COLO829 (cell line): ENCODE measurements at places on chromosomes 6 and 20.

GRCh38 chr6:3913958-3914337 is 64.8 kb downstream of the FAM50B start:
- no peak for DNase-seq

GRCh38 chr6:99092461-99092860 is 144.7 kb upstream of the FBXL4 start:
- no peak for DNase-seq

DNA sequence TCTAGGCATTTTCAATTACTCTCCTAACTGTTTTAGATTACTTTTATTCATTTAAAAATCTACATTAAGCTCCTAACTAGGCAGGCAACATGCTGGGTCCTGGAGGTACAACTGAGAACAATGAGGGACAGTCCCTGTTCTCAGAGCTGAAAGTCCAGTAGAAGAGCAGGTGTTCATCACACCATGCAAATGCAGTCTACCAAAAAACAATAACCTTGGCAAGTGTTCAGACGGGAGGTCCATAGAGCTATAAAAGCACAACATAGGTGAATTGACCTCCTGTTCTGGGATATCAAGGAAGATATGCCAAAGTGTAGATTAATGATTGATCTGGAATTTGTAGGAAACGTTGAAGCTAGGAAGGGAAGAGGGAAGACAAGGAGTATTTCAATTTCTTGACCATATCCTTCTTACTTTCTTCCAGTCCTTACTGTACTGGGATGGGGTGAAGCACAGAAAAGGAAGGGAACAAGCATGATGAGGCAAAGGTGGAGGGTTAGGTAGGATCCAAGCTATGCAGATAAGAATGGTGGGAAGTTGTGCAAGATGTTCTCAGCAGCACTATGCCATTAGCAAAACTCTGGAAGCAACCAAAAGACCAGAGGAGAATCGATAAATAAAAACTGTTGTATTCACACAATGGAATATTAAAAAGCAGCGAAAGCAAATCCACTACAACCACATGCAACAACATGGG is 485.7 kb upstream of the JARID2 start:
- no peak for DNase-seq

DNA sequence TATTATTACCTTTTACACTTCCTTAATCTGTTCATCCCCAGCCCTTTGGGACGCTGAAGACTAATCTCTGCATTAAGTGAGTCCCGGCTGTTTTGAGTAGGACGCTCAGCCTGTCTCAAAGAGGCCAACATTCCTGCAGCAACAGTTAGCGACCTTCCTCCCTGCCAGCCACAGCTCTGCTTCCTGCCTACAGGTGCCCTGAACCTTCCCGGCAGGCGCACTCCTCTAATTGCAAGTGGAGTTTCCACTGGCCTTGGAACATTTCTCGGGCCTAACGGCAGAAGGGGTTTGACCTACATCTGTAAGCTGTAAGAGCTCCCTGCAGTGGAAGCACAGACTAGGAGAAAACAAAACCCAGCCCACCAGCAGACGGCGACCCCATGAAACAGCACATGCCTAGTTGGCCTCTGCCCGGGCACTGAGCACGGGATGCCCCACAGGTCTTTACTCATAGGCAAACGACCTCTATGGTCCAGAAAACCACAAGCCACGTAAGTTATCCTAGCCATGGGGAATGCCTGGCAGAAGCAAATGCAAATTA is 137.9 kb downstream of the DTNBP1 start:
- DNase-seq, result no peak

GRCh38 chr6:130965656-130966055 is 97.4 kb downstream of the EPB41L2 start:
- DNase-seq, result no peak

GRCh38 chr20:21941941-21942805 is 236.7 kb downstream of the PAX1 start:
- DNase-seq, result no peak

DNA sequence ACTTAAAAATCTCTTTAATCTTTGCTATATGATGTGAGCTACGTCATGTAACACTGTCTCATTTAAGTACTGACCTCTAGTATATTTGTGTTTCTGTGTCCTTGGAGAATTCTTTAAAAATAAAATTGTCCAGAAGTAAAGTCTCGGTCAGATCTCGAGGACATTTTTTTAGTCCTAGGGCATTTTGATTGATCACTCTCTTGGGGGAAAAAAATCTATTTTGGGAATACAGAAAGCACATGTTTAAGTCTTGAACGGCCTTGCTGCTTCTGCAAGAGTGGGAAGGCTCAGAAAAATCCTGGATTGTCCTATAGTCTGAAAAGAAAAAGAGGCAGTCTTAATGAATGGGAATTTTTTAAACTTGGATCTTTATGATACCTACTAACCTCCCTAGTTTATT is 234.3 kb downstream of the UTRN start:
- no peak for DNase-seq

DNA sequence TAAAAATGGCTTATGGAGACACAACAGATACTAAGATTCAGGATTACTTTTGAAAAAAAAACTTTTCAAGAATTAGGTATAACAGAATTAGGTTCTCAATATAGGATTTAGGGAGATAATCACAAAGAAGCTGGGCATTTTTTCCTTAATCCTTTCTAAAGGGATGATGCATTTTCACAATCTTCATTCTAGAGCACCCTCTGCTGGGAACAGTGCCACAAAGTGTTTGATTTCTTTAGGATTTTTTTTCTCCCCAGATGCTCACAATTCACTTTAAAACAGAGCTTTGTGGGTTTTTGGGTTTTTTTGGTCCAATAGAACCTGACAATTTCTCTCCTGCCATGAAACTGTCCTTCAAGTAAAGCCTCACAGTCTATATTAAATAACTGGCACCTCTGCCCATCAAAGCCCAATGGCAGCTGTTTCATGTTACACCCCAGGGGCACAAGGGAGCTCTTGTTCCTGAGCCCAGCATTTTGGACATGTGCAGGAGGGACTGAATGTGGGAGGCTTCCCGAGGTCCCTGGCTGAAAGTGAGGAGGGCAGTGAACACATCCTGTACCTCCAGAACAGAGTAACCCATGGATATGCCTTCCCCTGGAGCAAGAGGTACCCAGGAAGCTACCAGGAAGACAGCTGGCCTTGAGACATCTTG is 39.7 kb downstream of the PREP start:
- DNase-seq, result no peak

DNA sequence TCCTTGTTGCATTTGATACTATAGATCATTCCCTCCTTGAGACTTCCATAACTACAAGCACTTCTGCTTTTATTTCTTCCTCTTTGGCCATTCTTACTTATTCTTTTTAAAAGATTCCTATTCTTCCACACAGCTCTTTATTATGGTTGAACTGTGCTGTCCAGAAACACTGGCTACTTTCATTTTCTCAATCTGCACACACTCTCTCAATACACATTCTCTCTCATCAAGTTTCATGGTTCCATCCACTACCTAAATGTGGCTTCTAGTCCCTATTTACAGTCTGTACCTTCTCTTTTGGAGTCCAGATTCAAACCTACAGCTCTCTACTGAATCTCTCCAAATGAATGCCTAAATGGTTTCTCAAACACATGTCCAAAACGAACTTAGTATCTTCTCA is 214.3 kb upstream of the RSPO3 start:
- DNase-seq, result no peak

DNA sequence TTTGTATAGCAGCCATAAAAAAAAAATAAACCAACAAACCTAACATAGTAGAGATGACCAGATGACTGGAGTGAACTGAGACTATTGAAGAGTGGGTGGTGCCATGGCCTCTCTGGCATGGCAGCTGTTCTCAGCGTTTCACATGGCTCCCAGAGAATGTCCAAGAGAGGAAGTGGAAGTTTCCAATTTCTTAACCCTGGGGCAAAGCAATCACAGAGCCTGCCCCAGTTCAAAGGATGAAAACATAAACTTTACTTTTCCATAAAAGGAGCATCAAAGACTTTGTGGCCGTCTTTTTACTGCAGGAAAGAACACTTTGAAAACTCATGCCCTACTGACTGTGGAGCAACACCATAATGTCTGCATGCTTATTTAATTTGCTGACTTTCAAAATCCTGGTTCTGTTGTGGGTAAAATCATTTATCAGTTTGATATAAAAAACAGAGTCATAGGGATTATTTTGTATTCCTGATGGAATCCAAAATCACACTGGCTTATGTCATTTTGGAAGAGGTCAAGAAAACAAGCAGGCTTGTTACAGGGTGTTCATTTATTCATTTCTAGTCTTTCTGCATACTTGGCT is 165.4 kb downstream of the SLC35B3 start:
- peak; percentile 35 for DNase-seq

DNA sequence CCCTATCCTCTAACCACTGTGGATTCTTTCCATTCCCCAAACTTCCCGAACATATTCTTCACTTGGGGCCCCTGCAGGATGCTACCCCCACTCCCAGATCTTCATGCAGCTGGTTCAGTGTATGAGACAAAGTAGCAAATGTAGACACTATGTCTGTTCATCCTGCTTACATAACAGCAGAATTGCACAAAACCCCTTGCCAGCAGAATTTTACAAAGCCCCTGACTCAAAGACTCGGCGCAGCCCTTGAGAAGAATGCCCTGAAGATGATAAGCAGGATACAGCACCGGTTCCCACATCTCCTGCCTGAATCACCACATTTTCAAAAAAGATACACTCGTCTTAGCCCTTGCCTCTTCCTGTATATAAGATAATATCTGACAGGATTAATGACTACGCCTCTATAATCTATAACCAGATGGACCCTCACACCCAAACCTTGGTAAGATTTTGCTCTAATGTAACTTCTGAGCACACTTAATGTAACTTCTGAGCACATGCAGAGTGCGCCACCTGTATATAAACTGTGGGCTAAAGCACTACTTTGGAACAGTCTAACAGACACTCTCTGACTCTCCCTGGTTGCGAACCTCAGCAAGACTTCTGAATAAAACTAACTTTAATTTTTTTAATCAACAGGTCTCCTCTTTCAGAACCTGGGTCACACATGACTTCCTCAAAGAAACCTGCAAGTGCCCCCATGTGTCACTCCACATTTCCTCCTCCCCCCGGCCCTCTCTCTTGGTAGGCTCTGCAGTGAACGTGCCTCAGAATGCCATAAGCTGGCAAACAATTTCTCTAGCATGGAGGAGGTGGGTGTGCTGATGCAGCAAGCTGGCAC is 28.7 kb downstream of the RALGAPA2 start:
- DNase-seq, result no peak

DNA sequence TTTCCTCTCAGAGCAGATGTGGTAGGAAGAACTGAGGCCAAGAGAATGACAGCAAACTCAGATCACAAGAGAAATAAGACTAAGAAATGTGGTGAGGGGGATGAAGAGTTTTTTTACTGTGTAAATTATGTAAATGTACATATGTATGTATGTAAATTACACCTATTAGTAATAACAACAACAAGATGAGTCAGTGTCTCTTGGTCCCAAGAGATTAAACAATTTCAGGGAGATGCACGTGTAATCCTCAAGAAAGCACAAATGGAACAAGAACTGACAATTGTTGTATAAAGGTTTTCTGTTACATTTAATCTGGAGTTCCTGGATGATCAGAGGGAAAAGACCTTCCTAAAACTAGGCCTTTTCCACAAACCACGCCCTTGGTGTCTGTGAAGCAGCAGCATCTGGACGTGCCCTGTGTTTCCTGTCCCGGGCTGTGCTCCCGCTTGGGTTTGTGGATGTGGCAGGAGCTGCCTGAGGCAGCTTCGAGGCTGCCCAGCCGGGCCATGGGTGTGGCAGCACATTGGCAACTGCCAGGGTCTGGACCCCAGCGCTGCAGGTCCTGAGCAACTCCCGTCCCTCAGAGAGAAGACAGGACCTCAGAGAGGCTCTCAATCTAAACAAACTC is 994 bp downstream of the CLDN20 start:
- no peak for DNase-seq

GRCh38 chr6:169583886-169584541 is 117.8 kb downstream of the WDR27 start:
- no peak for DNase-seq

- no peak for DNase-seq
These were observed 52.9 kb upstream of the UFL1 start for GRCh38 chr6:96468681-96469224.

DNA sequence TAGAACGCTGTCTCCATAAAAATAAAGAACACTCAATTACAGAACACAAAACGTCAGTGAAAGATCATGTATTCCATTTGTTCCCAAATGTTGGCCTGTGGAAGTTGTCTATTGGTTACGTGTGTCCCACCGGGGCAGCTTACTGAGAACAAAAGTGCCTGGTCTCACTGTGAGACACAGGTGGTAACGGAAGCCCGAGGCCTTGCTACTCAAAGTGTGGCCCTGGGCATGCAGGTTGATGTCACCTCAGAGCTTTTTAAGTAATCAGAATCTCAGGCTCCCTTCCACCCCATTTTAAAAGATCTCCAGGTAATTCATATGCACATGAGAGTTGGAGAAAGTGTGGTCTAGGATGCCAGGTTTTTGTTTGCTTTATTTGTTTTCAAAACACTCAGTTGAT is 422.5 kb upstream of the OPRM1 start:
- DNase-seq, result no peak

DNA sequence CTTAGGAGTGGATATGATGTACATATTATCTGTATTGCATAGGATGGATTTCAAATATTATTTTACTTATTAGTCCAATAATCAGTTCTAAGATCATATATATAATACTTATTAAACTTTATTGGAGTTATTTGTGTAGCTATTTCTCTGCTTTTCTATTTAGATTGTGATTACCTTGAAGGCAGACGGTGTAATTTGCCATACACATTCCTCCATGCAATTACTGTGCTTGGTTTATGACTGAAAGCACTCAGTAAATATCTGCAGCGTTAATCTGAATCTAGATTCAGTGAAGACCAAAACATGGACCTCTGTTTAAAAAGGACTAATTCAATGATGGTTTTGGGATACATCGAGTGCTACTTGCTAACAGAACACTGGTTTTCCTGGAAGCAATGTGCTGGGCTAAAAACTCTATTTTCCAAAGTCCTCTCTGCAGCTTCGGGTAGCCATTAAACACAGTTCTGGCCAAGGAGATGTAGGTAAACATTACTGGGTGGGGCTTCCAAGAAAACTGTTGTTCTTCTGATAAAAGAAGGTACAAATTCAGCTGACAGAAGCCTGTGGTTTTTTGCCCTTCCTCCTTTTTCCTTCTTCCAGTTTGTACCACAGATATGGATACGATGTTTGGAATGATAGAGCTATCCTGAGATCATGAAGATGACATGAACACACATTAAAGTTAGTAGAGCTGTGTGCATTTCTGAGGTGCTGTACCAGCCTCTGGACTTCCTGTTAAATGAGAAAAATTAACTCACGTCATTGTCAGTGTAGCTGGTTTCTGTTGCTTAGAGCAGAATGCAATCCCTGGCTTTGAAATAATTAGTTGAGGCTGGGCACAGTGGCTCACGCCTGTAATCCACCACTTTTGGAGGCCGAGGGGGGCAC is 136.5 kb upstream of the NUP153 start:
- no peak for DNase-seq

GRCh38 chr6:138590796-138591709 is 91.8 kb upstream of the NHSL1 start:
- DNase-seq, result peak; percentile 76
